ENCODE measurements at places on chromosomes 5 and 9.
A peak's percentile ranks its signal among the peaks of the same experiment; 100 is the strongest.

DNA sequence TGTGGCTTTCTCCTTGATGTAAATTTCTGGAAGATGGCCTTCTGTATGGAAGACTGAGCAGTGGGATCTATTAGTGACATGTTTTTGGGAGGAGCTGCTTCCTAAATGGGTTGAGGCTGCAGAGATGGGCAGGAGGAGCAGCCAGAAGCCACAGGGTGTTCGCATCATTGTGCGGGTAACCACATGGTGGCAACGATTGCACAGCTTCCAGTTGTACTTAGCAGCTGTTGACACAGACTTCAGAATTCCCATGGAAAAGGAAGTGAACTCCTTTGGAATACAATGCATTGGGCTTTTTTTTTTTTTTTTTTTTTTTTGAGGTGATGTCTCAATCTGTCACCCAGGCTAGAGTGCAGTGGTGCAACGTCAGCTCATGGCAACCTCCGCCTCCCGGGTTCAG is 297.3 kb downstream of the NR3C1 start:
- peaks cover 48% of the 10 kb centered on the region for H3K4me1 ChIP-seq
- H3K36me3 ChIP-seq, result no peaks in the 10 kb centered on the region
- no peak overlapping the region for H3K27ac ChIP-seq
- no peak overlapping the region for H3K4me3 ChIP-seq
- DNase-seq, result peak; percentile 78
- H3K27me3 ChIP-seq, result no peaks in the 10 kb centered on the region

- no peak for DNase-seq
- H3K4me3 ChIP-seq, result no peak overlapping the region
- no peaks in the 10 kb centered on the region for H3K36me3 ChIP-seq
- H3K4me1 ChIP-seq, result no peaks in the 10 kb centered on the region
Measured at GRCh38 chr5:132049559-132049958, 10.9 kb upstream of the IL3 start.

DNA sequence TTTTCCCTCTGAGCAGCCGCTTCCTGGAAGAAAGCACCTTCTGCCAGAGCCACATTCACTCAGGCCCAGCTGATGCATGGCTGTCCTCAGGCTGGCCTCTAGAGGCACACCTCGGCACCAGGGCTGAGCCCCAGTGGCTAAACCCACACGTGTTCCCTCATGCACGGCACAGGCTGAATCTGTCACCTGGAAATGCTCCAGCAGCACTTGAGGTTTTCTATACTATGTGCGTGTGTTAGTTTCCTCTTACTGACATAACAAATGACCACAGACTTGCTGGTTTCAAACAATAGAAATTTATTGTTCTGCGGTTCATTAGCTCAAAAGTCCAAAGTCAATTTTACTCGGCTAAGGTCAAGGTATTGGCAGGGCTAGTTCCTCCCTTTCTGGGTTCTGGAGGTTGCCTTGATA is 141.4 kb downstream of the LRRC70 start:
- DNase-seq, result peak; percentile 33
- H3K36me3 ChIP-seq, result no peaks in the 10 kb centered on the region
- no peaks in the 10 kb centered on the region for H3K4me1 ChIP-seq

DNA sequence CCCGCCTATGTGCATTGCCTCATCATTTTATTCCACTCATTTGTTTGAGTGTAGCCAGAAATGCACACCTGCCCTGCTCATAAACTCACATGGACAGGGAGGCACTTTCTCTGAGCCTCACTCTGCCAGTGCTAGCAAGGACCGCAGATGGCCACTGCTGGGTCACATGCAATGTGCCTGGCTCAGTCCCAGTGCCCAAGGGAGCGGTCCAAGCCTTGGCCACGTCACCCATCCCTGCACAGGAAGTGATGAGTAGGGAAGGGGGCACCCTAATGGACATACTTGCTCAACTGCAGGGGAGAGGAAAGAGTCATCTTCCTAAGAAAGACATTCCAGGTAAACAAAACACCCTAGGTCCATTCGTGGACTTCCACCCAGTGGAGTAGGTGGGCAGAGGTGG is 630.9 kb downstream of the IRX1 start:
- H3K36me3 ChIP-seq, result no peaks in the 10 kb centered on the region
- H3K27me3 ChIP-seq, result peaks cover 30% of the 10 kb centered on the region
- H3K27ac ChIP-seq, result no peak overlapping the region
- no peak overlapping the region for H3K4me3 ChIP-seq
- no peak for DNase-seq

- H3K27me3 ChIP-seq, result no peaks in the 10 kb centered on the region
- H3K27ac ChIP-seq, result no peak overlapping the region
- DNase-seq, result peak; percentile 34
Measured at GRCh38 chr5:72268753-72269410, 51.2 kb downstream of the MRPS27 start.

DNA sequence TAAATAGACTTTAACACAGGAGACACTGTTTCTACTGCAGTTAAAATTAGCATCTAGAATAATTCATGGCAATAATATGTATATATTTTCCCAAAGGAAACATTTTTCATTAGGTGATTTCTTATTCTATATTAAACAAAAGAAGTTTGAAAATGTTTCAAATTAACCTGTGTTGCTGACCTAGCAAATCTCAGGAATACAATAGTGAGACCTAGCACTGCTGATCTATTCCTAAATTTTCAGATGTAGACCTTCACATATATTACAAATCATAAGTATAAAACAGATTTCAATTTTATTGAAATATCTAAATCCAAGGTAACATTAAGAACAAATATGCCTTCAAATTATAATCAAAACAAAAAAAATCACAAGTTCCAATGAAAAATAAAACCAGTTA is 15.1 kb downstream of the LMBRD2 start:
- peaks cover 53% of the 10 kb centered on the region for H3K36me3 ChIP-seq
- H3K27ac ChIP-seq, result no peak overlapping the region

DNA sequence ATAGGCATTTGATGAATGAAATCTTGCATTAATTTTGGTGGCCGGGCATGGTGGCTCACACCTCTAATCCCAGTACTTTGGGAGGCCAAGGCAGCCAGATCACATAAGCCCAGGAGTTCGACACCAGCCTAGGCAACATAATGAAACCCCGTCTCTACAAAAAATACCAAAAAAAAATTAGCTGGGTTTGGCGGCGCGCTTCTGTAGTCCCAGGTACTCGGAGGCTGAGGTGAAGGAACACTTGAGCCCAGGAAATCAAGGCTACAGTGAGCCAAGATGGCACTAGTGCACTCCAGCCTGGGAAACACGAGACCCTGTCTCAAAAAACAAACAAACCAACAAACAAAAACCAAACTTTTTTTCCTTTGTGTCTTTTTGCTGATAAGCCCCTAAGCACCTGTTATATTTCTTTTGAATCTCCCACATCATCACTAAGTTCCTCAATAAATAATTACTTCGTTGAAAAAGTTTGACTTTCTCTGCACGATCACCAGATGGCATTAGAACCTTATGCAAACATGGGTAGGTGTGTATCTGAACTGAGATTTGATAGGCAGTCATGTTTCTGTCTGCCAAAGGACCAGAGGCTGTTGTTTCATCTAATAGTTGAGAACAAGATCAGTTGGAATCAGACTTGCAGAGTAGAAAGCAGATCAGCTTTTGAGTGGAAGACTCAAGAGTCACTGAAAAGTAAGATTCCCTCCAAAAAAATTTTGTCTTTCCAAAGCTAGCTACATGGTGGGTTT is 5.5 kb upstream of the MATR3 start:
- H3K27ac ChIP-seq, result no peak overlapping the region
- H3K4me1 ChIP-seq, result peaks cover 3% of the 10 kb centered on the region
- no peaks in the 10 kb centered on the region for H3K27me3 ChIP-seq
- peaks cover 26% of the 10 kb centered on the region for H3K36me3 ChIP-seq

DNA sequence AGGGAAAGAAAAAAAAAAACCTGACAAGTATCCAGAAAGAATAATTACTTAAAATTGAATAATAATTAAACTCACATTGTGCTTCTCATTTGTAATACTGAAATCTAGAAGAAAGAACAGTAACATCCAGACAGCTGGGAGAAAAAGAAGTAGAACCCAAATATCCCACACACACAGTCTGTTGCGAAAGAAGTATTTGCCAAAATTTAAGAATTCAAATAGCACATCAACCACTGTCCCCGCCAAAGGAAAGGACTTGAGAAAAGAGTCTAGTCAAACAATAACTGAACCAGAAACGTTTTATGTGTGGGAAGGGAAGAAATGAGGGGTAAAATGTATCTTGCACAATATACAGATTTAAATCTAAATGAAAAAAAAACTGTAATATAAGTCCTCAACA is 202.8 kb downstream of the MLLT3 start:
- H3K36me3 ChIP-seq, result no peaks in the 10 kb centered on the region
- no peak for DNase-seq
- no peaks in the 10 kb centered on the region for H3K27me3 ChIP-seq
- H3K27ac ChIP-seq, result no peak overlapping the region
- H3K4me3 ChIP-seq, result no peak overlapping the region

GRCh38 chr5:117318528-117318927 is 743.9 kb upstream of the SEMA6A start:
- H3K4me1 ChIP-seq, result no peaks in the 10 kb centered on the region
- DNase-seq, result no peak
- H3K27me3 ChIP-seq, result no peaks in the 10 kb centered on the region

DNA sequence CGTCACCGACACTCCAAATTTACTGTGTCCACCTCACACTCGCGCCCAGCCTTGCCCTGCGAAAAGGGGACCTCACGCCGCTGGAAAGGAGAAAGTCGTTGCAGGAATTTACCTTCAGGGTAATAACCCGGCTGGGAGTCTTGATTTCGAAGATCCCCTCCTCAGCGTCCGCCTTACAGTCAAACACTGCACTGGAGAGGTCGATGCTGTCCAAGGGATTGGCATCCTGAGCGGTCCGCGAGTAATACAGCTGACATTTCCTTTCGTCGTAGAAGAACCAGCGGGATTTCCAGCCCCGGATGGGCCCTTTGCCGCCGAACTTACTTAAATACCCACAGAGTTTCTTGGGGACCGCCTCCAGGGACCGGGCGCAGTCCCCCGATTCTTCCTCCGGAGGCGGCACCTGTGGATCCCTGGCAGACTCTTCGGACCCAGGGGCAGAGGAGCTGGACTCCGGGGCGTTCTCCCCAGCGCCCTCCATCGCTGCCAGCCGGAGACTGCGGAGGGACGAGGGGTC is 330 bp downstream of the TBC1D2 start:
- no peaks in the 10 kb centered on the region for H3K36me3 ChIP-seq
- peak; percentile 46 for DNase-seq
- no peaks in the 10 kb centered on the region for H3K27me3 ChIP-seq
- H3K4me3 ChIP-seq, result peak overlapping the region; percentile 88

DNA sequence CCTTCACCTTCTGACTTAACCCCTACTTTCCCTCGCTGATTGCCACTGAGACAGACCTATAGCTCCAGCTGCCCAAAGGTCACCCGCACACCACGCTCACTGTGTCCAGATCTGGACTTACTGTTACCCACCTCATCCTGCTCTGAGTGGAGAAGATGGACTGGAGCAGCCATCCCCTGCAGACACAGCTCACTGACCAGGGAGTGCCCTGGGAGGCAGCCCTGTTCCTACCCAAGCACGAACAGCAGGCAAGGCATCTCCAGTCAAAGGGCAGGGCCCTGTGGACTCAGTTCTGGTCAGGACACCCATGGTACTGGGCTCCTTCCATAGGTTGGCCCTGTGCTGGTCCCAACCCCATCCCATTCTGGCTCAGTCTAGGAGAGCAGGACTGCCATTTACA is 9.5 kb upstream of the BARX1 start:
- DNase-seq, result no peak
- H3K27me3 ChIP-seq, result peaks cover 3% of the 10 kb centered on the region
- H3K27ac ChIP-seq, result peak overlapping the region; percentile 86
- peaks cover 36% of the 10 kb centered on the region for H3K4me1 ChIP-seq
- no peak overlapping the region for H3K4me3 ChIP-seq
- no peaks in the 10 kb centered on the region for H3K36me3 ChIP-seq

DNA sequence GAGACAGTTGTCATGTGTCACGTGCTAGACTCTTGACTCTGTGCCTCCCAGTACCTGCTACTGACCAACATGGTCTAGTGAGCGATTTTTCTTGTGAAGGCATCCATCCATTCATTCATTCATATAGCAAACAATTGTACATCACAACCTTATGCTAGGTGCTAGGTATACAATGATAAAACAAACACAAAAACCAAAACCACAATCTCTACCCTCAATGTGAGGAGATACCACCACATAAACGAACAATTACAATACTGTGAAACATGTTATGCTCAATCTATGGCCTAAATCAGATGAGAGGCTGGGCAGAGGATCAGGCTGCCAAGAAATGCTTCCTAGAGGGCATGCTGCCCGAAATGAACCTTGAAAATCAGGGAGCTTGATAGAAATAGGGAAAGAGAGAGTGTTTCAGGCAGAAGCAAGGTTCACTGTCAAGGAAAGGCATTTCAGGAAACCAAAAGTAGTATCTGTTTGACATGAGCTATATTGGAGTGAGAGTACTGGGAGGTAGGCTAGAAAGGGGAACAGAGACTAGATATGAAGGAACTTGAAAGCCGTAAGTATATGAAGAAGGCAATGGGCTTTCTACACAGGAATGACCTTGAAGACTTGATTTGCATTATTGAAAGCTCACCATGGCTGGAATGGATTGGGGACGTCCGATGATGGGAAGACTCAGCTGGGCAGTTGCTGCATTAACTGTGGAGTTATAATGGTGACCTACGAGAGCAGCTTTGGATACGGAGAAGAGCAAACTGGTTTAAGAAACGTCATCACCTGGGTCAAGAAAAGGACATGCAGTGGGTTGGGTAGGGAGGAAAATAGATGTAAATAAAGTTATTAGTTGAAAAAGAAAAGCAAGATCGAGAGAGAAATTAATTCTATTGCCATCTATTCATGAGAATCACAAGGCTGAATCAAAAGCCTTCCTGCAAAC is 90.1 kb downstream of the THBS4 start:
- no peaks in the 10 kb centered on the region for H3K4me1 ChIP-seq
- DNase-seq, result no peak
- no peaks in the 10 kb centered on the region for H3K27me3 ChIP-seq

- no peaks in the 10 kb centered on the region for H3K27me3 ChIP-seq
- no peak overlapping the region for H3K4me3 ChIP-seq
- no peak for DNase-seq
- no peak overlapping the region for H3K27ac ChIP-seq
- H3K4me1 ChIP-seq, result no peaks in the 10 kb centered on the region
Measured at GRCh38 chr5:175821790-175822211, 49.6 kb upstream of the CPLX2 start.

Measured in stomach (tissue), 19 donors.